ENCODE measurements at places on chromosomes 1 and 21.

GRCh38 chr1:9718006-9718680 is 66.6 kb downstream of the PIK3CD start:
- no peak for DNase-seq

- DNase-seq, result no peak
These were observed 124.6 kb upstream of the IVNS1ABP start for GRCh38 chr1:185441605-185442004.

- DNase-seq, result no peak
These were observed 91.1 kb downstream of the SMYD2 start for GRCh38 chr1:214372092-214372491.

- DNase-seq, result no peak
These were observed 209.0 kb downstream of the RHOU start for GRCh38 chr1:228944296-228944695.

- no peak for DNase-seq
These were observed 3.9 kb upstream of the VPS72 start for GRCh38 chr1:151193856-151194255.

Measured in activated naive CD4-positive, alpha-beta T cell treated with anti-CD3 and anti-CD28 coated beads, Interleukin-2, amount 10 ng/mL, durations not matched to agents 7 days and 5 days (primary cell).